ENCODE measurements at places on chromosomes 3 and 15.

GRCh38 chr3:85360742-85361387 lies 402.1 kb downstream of the CADM2 start:
- no peak for DNase-seq

DNA sequence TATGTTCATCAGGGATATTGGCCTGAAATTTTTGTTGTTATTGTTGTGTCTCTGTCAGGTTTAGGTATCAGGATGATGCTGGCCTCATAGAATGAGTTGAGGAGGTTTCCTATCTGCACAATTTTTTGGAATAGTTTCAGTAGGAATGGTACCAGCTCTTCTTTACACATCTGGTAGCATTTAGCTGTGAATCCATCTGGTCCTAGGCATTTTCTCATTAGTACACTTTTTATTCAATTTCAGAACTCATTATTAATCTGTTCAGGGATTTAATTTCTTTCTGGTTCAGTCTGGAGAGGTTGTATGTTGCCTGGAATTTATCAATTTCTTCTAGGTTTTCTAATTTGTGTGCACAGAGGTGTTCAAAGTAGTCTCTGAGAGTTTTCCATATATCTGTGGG lies 57.0 kb downstream of the STRIT1 start:
- no peak for DNase-seq

- DNase-seq, result no peak
These were observed 73.9 kb downstream of the PEX5L start for GRCh38 chr3:179962629-179963387.

DNA sequence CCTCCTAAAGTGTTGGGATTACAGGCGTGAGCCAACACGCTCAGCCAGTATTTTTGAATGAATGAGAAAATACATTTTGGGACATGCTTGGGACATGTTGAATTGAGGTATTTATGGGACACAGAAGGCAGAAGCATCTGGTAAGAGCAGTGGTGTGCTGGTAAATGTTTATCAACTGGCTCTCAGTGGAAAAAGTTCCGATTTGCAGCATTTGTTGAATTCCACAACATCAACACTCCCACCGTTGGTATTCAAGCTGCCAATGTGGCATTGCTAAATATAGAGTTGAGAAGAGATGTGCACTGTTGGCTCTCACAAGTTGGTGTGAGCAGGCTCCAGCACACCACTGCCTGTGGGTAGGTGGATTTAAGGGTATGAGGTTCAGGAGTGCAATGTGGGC lies 35.8 kb upstream of the LRRFIP2 start:
- no peak for DNase-seq

- no peak for DNase-seq
These were observed 195.2 kb downstream of the CADPS start for GRCh38 chr3:62679988-62680387.

GRCh38 chr15:57035664-57036063 lies 117.2 kb downstream of the TCF12 start:
- DNase-seq, result no peak

DNA sequence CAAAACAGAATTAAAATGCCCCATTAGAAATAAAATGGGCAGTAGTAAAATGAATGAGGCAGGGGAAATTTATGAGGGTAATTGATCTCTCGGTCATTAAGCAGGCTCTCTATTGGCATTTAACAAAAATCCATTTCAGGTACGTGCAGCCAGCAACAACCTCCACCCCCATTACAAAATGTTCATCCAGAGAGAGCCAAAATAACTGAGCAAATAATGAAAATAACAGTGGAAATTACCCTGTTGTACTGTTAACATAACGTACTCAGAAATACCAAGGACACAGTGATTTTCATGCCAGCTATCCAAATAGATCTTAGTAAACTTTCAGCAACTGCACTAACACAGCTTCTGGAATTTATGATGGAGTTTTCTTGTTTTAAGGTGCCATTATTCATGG lies 127.7 kb downstream of the IL1RAP start:
- DNase-seq, result no peak

DNA sequence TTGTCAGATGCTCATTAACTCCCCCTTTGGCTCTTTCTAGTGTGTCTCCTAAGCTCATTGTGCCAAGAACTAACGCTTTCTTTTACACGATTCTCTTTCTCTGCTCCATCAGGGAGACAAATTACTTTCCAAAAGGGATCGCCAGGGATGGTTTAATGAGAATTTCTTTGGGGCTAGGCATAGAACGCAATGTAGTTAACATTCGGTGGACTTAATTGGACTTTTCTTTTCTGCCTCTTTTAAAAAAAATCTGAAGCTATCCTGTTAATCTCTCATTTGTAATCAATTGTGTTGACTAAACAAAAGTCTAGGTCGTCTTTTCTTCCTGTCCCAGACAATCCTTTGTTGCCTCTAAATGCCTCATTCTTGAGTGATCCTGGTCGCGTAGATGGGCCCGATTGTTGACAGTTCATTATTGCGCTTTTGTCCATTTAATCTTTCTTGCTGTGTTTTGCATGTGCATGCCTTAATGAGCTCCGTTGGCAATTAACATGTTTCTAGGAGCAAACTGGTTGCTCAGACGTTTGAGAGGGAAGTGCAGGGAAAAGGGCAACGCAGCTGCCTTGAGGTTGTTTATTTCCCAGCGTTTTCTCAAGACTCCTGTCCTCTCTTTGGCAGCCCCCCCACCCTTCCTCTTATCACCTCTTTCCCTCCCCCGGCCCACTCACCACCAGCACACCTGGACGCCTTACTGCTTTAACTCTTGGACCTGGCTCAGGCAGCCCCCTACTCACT lies 7.8 kb downstream of the FEZF2 start:
- no peak for DNase-seq

DNA sequence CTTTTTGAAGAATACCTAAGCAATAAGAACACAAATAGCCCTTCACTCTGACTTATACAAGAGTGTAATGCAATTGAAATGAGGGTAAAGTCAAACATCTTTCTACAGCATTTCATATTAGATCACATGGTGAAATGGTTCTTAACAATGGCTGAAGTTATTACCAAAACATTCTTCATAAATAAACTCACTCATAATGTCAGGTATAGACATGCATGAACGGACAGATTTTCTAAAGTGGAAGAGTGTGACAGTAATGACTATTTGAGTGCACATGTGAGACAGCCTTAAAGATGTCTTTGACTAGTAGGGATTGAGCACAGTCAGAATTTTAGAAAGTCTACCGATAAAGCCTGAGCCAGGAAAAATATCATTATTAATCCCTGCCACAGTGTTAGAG lies 471.0 kb downstream of the ZPLD1 start:
- DNase-seq, result no peak

- DNase-seq, result no peak
These were observed 21.4 kb upstream of the MCCC1 start for GRCh38 chr3:183120538-183121215.

DNA sequence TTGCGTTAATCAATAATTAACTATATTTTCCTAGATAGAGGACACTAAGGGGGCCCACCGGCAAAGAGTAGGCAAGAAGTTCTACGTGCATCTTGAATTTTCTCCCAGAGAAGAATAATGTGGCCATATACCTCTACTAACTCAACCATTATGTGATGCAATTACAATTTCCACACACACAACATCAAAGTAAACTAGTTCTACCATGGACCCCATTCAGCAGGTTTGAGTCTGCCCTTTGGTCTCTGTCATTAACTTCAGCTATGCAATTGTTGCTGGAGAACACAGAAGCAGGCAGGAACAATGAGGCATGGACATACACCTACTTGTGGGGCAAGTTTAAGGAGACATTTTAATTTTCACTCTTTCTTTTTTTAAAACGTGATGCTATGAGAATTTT lies 705.9 kb downstream of the PDCD6IP start:
- DNase-seq, result no peak

DNA sequence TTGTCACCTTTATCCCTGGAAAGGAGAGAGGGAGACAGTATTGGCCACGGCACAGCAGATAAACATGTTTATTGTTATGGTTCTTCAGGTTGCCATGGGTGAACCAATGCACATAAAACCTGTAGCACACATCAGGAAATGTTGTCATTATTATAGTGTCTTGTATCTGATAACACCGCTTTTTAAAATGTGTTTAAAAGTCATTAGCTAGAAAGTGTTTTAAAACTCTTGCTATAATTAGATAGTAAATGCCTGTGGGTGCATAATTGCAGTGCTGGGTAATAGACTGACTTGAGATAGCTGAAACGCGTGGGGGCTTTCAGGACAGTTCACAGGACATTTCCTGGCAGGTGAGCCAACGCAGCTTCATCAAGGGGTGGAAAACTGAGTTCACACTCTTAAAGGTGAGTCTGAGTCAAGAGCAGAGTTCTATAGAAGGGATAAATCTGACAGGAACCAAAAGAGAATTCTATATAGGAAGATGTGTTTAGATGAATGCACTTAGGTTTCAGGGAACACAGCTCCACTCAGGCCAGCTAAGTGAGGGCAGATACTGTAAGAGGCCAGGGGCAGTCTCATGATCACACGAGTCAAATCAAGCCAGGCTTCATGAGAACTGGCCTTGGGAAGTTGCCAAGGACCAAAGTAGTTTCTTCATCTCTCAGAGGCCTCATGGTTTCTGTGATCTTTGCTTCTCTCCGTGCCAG lies 35.6 kb upstream of the PPP4R2 start:
- no peak for DNase-seq

DNA sequence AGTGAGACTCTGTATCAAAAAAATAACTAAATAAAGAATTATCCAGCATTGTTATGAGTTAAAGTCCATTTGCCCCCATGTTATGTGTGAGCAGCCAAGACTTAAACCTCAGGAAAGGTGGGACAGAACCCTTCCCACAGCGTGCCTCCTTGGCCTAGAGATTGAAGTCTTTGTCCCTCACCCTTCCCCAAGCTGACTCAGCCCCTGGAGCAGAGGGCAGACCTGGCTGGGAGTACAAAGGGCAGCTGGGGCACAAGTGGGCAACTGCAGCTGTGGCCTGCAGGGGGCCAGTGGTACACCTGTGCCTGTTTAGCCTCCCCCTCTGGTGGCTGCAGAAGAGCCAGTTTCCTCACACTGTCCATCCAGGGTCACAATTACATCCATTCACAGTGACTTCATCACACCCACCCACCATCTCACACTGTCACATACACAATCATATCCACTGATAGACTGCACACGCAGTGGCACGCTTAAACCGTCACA lies 940 bp upstream of the ACY1 start:
- DNase-seq, result peak; percentile 30

- DNase-seq, result no peak
These were observed 115.4 kb downstream of the NEK10 start for GRCh38 chr3:27253831-27254230.

DNA sequence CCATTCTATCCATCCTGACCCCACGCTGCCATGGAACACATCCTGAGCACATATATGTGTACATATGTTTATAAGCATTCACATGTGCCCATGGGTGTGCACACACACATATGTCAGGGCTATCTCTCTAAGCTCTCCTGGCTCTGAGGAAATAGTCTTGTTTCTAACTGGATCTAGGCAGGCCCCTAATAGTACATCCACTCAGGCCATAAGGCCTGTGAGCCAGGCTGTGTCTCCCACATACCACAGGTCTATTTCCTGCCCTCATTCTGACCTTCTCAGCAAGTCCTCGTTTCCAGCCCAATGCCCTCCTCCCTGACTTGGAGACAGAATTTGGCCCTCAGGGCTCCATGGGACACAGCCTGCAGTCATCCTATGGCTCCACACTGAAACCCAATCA lies 284.8 kb upstream of the CTNNB1 start:
- no peak for DNase-seq

DNA sequence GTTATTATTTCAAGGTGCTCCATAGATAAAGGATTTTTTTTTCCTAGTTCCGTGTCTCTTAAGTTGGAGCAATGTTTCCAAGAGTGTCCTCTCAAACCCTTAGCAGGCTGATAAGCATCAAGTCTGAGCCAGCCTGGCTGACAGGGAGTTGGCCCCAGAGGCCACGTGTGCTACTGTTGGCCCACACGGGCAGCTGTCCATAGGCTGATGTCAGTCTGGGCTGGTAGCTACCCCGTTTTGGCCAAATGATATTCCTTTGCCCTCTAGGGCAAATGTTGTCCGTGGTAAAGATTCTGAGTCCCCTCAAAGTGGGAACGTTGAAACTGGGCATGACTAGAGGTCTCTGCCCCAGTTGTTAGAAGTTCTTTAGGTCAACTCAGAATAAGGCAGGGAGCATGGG lies 99.4 kb downstream of the FLNB start:
- DNase-seq, result no peak

GRCh38 chr3:185297867-185298266 lies 44.0 kb upstream of the EHHADH start:
- DNase-seq, result no peak

DNA sequence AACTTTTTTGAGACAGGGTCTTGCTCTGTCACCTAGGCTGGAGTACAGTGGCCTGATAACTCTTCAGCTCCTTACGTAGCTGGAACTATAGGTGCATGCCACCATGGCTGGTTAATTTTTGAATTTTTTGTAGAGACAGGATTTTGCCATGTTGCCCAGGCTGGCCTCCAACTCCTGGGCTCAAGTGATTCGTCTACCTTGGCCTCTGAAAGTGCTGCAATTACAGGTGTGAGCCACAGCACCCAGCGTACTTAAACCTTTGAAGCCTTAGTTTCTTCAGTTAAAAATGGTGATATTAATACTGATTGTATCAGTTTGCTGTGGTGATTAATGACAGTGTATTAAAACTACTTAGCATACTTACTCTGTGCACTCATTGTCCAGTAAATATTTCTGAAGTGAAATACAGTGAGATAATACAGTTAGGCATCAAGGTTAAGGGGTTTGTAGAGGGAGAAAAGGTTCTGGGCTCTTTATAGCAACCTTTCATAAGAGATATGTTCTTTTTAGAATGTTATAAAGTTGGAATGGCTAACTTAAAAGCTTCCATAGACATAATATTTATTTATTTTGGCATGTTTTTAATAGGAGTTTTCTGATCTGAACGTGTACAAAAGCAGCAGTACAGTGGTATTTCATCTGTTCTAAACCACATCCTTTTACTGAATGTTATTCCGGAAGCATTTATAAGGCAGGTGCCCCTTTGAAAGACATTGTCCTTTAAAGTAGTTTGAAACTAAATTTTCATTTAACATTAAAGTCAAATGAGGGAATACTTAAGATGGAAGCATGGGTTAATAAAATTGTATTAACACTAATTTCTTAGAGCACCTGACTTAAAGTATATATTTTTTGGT lies 23.6 kb downstream of the NCK1 start:
- no peak for DNase-seq

DNA sequence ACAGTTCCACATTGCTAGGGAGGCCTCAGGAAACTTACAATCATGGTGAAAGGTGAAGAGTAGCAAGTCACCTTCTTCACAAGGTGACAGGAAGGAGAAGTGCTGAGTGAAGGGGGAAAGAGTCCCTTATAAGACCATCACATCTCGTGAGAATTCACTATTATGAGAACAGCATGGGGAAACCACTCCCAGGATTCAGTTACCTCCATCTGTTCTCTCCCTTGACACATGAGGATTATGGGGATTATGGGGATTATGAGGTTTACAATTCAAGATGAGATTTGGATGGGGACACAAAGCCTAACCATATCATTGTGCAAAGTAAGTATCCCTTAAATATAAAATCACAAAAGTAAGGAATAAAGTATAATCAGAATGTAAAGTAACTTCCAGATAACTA lies 375.9 kb upstream of the NAALADL2 start:
- DNase-seq, result no peak

DNA sequence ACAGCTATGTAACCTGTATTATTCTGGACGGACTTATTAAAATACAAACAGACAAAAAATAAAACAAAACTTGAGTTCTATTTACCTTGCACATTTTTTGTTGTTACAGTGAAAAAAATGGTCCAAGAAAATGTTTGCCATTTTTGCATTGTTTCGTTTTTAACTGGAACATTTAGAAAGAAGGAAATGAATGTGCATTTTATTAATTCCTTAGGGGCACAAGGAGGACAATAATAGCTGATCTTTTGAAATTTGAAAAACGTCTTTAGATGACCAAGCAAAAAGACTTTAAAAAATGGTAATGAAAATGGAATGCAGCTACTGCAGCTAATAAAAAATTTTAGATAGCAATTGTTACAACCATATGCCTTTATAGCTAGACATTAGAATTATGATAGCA lies 17.1 kb downstream of the LMOD3 start:
- DNase-seq, result no peak

Measured in naive B cell (primary cell).